NCI-H446 (cell line): ENCODE measurements at places on chromosomes 7 and 10.

DNA sequence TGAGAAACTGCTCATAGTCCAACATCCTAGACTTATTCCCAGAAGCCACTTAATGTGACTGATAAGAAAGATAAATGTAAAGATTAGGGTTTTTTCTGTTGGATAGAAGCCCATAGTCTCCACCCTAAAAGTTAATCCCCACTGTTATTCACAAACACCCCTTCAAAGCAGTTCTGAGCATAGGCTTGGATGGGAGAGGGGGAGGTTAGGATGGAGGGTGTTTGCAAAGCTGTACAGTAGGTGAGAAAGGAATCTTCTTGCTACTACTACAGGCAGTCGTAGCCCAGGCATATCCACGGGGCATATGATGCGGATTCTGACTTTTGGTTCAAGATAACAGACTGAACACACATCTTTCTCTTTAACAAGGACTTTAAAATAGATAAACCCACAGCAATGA, 535.9 kb downstream of the PHTF2 start:
- no peak for DNase-seq

- DNase-seq, result no peak
Observed at GRCh38 chr7:71787513-71787912, 624.6 kb downstream of the CALN1 start.

- DNase-seq, result no peak
Observed at GRCh38 chr7:112986256-112987031, 100.2 kb downstream of the GPR85 start.

DNA sequence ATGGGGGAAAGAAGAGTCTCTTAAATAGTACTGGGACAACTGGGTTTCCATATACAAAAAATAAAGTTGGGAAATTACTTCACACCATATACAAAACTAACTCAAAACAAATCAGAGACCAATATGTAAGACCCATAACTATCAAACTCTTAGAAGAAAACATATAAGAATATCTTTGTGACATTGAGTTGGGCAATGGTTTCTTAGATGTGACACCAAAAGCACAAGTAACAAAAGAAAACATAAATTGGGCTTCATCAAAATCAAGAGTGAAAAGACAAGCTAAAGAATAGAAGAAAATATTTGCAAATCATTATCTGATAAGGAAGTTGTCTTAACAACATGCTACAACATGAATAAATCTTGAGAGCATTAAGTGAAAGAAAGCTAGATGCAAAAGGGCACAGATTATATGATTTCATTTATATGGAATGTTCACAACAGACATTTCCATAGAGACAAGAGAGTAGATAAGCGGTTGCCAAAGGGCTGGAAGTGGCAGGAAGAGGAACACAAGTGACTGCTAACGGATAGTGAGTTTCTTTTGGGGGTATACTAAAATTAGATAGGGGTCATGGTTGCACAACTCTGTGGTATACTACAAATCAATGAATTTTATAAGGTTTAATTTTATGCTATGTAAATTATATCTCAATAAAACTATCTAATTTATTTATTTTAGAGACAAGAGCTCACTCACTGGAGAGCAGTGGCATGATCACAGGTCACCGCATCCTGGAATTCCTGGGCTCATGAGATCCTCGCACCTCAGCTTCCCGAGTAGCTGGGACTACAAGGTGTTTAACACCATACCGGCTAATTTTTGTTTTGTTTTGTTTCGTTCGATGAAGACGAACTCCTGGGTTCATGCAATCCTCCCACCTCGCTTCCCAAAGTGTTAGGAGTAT, 35.4 kb downstream of the JMJD1C start:
- DNase-seq, result no peak

GRCh38 chr7:155198901-155199845, 98.5 kb upstream of the INSIG1 start:
- no peak for DNase-seq

DNA sequence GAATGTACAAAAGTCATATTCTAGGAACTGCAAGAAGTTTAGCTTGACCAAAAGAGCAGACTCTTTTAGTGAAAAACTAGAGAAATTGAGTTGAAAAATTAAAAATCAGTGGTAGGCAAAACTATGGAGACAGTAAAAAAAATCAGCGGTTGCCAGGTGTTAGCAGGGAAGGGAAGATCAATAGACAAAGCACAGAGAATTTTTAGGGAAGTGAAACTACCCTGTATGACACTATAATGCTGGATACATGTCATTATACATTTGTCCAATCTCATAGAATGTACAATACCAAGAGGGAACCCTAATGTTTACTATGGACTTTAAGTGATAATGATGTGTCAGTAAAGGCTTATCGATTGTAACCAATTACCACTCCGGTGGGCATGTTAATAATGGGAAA, 761.9 kb downstream of the MAGI2 start:
- DNase-seq, result no peak

DNA sequence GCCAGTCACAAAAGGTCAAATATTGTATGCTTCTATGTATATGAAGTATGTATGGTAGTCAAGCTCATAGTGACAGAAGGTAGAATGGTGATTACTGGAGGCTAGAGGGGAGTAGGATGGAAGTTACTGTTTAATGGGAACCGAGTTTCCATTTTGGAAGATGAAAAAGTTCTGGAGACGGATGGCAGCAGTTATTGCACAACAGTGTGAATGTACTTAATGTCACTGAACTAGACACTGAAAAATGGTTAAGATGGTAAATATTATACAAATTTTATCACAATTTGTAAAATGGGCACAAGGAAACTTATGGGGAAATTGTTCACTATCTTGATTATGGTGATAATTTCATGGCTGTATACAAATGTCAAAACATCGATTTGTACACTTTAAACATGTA, 284.6 kb downstream of the GFRA1 start:
- no peak for DNase-seq

DNA sequence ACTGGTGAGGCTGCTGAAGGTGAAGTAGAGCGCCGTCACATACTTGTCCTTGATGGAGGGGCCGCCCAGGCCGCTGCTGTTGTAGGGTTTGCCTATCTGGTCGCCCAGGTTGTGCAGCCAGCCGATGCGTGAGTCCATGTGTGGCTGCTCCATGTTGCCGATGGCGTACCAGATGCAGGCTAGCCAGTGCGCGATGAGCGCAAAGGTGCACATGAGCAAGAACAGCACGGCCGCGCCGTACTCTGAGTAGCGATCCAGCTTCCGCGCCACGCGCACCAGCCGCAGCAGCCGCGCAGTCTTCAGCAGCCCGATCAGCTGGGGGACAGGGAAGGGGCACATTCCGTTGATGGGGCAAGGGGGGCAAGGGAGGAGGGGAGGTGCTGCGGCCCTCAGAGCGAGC, 26.6 kb downstream of the KCNH2 start:
- DNase-seq, result no peak

DNA sequence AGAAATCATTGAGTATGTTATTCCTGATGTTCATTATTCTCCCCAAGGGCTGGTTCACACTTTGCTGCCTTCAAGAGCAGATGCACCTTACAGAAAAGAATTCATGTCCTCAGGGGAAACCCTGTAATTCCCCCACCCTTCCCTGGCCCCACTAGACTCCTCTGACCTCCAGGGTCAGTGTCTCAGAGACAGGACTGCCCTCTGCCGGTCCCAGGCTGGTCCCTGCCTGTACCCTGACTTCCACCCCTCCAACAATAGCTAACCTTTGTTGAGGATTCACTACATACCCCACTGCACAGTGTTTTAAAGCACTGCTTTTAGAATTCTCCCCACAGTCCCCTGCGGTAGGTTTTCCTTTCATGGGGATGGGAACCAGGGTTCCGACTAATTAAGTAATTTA, 4.4 kb upstream of the SEPHS1 start:
- DNase-seq, result no peak

DNA sequence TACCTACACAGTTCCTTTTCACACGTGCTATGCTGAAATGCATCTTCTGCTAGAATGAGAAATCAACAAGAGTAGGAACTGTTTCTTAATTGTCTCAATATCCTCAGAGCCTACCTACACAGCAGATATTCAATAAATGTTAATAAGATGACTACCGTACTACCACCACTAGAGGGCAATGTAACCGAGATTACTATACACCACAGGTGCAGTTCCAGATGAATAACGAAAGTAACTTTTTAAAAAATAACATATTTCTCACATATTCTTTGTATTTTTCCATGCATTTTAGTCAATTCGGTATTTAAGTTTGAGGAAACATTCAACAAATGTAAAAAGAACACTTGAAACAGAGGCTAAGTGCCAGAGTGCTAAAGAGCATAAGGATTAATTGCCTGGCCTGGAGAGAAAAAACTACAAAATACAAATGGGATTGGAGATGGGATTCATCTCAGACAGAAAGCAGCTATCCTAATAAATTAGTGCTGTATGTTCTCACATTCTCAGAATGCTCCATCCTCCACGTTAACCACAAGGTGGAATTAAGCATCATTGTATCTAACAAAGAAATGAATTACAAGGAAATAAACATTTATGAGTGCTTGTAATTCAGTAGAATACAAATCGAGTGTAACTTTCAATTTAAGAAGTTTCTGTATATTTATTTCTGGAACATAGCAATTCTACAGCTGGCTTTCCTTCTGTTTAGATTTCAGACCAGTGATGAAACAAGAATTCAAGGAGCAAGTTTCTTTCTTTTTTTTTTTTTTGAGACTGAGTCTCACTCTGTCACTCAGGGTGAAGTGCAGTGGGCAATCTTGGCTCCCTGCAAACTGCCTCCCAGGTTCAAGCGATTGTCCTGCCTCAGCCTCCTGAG, 20.3 kb upstream of the HECTD2 start:
- no peak for DNase-seq

- DNase-seq, result no peak
Observed at GRCh38 chr10:5540080-5540479, 15.3 kb downstream of the CALML3 start.

DNA sequence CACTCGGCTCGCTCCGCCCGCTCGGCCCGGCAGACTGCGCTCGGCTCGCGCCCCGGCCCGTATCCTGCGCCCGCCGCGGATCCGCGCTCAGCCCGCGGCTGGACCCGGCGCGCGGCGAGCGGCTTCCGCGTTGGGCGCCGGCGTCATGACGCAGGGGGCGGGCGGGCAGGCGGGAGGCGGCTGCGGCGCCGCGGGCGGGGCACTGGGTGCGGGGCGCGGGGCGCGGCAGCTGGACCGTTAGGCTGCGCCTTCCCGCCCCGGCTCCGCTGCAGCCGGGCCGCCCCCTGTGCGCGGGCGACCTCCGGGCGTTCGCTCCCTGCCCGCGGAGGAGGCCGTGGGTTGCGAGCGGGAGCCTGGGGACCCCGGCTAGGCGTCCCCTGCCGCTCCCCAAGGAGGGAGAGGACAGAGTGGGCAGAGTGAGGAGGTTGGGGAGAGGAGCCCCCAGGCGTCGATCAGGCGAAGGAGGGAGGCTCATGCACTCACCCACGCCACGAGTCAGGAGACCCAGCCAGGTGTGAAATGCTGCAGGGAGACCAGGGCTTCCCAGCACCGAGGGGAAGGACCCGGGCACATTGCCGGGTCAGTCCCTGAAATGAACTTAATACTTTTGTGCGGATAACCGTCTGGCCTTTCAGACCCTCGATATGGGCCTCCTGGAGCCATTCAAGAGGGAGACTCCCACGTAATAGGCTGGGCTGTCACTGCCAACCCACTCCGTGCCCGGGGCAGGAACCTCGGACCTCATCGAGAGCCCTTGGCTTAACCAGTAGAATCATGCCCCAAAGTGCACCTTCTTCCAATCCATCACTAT, at the start of gene PIP4K2A:
Gene PIP4K2A (minus strand): TSS at position 100 of the 811 bp plus-strand sequence. CDS start 252 bp downstream, outside the sequence.
- no peak for DNase-seq
